Esophagus squamous epithelium (tissue), 5 donors: ENCODE measurements at places on chromosomes 6 and 20. TPM values are rescaled to one million over a fixed set of nuclear protein-coding genes. Genes with fewer than 3 reads are reported as not detected.

DNA sequence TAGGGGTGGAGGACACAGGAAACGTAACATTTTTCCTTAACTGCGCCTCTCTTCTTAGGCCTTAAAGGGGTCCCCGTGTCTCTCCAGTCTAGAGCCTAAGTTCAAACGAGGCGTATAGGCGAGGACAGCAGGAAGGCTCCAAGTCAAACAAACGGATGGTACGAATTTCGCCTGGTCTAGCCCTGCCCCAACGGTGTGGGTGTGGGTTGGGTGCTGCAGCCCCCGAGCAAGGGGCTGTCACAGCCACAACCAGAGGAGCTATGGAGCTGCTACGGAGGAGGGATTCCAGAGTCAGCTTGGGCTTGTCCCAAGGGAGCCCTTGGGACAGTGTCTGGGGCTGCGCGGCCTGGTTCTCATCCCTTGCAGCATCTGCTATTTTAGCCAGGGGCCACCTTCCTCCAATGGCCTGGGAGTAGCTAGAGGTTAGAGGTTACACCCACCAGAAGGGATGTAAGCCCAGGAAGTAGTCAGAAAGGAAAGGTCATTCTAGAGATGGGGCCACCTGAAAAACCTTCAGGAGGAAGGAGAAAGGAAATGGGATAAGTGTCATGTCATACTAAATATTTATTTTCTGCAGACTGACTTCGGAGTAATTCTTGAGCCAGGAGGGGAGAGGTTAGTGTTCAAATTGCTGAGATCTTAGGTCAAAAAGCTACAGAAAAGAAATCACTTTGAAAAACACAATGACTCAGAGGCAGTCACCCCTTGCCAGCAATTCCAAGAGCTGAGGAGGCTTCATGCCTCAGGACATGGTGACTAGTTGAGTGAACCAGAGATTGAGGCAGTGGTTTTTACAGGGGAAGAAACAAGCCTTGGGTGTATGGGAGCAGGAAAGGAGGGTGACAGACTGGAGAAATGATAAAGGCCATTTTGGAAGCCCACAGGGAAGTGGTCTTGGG is 21.7 kb downstream of the VPS52 start:
- no peak for DNase-seq

DNA sequence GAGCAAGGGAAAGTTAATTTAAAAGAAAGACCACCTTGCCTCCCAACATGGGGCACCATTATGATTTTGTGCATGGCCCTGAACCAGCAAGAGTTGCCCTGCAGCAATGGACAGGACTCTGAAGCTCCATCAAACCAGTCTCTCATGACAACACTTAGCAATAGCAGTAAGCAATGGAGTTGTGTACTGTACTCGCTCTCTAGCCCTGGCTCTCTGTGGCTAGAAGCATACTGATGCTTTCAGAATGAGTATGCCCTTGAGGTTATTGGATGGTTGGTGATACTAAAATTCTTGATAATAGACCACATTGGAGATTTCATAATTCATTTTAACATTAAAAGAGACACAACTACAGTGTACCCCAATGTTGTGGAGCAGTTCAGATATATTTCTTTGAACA is 23.2 kb upstream of the LMBRD1 start:
- no peak for DNase-seq

The BICRAL gene
- 5.8 TPM for total RNA-seq

The SPINT3 gene
- total RNA-seq: not detected

DNA sequence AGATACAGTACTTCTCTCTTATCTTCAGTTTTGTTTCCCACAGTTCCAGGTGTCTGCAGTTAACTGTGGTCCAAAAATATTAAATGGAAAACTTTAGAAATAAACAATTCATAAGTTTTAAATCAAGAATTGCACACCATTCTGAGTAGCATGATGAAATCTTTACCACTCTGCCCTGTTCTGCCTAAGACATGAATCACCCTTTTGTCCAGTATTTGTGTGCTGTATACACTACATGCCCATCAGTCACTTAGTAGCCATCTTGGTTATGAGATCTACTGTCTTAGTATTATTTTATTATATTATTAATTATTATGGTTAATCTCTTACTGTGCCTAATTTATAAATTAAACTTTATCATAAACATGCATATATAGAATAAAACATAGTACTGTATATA is 279.0 kb downstream of the OGFRL1 start:
- no peak for DNase-seq

The GABBR1 gene
- 4.1 TPM for total RNA-seq
